ENCODE measurements at places on chromosomes 12 and 14.

GRCh38 chr12:53324113-53324778 lies 2.8 kb upstream of the AAAS start:
- no peak for DNase-seq

DNA sequence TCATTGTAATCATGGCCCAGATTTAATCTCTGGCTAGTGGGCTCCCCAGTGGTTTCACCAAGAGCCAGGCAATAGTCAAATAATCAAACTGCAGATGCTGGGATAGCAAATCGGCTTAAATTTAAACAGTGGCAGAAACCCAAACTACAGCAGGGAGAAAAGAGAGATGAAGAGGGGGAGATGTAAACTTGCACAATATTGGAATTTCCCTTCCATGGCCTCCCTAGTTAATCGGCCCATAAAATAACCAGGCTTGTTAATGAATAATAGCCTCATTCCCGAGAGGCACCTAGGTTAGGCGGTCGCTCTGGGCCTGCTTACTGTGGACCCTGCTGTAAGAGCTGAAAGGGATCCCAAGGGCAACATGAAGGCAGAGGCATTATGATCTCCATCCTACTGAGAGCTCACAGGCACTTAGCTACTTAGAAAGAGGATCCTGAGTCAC lies 116.2 kb downstream of the NUAK1 start:
- peak; percentile 57 for DNase-seq

DNA sequence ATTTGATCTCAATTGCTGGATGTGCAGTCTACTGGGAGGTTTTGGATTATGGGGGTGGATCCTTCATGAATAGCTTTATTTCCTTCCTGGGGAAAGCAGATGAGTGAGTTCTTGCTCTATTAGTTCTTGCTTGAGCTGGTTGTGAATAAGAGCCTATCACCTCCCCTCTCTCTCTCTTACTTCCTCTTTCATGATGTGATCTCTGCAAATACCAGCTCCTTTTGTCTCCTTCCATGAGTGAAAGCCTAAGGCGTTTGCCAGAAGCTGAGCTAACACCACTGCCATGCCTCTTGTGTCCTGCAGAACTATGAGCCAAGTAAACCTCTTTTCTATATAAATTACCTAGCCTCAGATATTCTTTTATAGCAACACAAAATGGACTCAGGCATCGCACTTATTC lies 302.7 kb downstream of the CCER1 start:
- no peak for DNase-seq

GRCh38 chr12:100753837-100754236 lies 40.7 kb upstream of the ANO4 start:
- DNase-seq, result no peak

DNA sequence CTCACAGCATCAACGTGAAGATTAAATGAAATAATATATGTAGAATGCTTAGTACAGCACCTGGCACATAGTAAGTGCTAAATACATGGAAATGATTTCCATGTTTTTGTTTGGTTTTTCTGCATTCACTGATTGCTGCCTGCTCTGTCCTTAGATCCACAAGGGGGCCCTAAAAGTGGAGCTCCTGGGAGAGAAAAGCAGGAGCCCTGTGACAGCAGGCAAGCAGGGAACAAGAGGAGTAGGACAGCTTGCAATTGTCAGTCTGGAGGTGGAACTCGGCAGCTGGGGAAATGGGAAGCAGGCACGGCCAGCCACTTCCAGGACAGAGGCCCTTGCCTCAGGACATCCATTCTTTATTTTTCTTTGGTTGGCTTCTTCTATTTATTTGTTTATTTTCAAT lies 292.9 kb downstream of the BMP4 start:
- no peak for DNase-seq

DNA sequence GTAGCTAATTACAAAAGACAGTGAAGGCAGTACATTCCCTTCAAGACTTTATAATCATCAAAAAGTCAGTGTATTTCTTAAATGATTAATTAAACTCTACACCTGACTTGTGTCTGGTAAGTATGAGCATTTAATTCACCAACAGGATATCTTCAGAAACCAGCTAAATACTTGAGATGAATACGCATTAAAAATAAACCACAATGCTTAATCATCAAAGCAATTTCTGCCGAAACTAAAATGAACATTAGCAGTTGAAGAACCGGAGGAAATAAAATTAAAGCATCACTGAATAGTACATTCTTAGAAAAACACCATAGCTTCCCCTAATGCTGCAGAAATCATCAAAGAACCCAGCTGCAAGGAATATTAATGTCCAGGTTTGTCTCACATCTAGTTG lies 32.7 kb downstream of the SLC25A21 start:
- DNase-seq, result no peak

GRCh38 chr12:67681941-67682620 lies 33.5 kb downstream of the DYRK2 start:
- no peak for DNase-seq

GRCh38 chr12:42762395-42762925 lies 172.9 kb upstream of the PRICKLE1 start:
- no peak for DNase-seq
